ENCODE measurements at places on chromosomes 4 and X.

DNA sequence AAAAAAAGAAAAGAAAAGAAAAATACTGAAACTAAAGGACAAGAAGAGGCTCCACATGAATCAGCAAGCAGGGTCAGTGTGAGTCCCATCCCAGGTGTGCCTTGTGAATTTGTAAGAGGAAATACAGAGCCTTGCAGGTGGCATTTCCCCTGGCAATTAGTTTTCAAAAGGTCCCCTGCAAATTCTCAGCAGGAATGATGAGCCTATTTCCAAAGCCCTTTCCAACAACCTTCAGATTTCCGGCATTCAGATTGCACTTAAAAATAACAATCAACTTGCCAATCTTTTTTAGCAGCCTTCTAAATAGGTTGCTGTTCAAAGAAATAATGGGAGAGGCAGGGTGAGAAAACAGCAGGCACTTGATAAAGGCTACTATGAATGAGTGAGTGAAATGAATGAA is 66.4 kb upstream of the OR13H1 start:
- DNase-seq: no peak

GRCh38 chrX:39975101-39975925 is 122.4 kb downstream of the BCOR start:
- no peak for DNase-seq

DNA sequence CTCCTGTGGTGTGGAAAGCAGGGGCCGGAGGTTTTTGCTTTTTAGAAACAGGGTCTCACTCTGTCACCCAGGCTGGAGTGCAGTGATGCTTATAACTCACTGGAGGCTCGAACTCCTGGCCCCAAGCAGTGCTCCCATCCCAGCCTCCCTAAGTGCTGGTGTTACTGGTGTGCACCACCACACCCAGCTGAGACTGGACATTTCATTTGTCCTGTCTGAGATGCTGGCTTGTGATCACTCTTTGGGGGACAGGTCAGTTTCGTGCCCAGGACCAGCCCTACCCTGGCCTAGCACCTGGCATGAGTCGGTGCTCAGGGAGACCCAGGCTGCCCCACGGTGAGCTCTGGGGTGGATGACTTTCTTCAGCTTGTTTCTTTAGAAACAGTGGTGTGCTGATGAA is 11.3 kb downstream of the PSAPL1 start:
- DNase-seq: no peak

- DNase-seq: no peak
These were observed 22.4 kb upstream of the MAGEA8 start for GRCh38 chrX:149858592-149858991.

DNA sequence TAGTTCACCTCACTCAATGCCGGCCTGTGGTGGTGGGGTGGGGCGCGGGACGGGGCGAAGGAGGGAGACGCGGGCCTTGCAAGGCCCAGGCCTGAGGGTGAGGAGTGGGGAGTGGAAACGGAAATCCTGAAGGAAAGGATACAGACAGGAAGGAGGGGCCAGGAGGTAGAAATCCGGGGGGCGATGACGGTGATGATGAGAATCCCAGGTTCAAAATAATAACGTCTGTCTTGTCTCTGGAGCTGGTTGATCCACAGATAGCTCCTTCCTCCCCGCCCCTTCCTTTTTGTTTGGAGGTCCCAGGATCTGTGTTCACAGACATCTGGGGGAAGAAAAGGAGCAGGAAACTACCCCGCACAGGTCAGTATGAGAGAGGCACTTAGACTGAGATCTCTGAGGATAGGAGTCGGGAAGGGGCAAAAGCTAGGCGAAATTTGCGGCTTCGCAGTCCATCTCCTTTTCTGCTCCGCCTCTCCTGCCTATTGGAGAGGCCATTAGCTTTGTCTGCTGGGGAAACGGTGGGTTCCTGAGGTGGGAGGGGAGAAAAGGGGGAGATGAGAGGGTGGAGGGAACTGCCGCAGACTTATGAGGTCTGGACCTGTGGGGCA is 746 bp downstream of the TCEAL7 start:
- no peak for DNase-seq

DNA sequence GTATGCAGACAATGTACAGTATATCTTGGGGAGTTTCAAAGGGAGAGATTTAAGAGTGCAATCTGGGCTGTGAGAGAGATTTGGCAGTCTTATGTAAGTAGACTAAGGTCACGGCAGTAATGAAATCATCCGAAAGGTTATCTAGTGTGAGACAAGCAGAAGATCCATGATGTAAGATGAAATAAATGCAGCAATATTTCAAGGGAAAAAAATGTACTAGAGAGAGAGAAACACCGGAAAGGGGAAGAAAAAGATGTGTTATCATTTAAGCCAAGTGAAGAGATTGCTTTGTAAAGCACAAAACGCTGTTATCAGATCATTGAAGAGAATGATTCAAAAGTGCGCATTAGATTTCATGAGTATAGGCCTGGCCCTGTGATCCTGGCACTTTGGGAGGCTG is 88.4 kb upstream of the GUCY1A1 start:
- DNase-seq: no peak

GRCh38 chr4:177051473-177052060 is 258.1 kb upstream of the NEIL3 start:
- no peak for DNase-seq

DNA sequence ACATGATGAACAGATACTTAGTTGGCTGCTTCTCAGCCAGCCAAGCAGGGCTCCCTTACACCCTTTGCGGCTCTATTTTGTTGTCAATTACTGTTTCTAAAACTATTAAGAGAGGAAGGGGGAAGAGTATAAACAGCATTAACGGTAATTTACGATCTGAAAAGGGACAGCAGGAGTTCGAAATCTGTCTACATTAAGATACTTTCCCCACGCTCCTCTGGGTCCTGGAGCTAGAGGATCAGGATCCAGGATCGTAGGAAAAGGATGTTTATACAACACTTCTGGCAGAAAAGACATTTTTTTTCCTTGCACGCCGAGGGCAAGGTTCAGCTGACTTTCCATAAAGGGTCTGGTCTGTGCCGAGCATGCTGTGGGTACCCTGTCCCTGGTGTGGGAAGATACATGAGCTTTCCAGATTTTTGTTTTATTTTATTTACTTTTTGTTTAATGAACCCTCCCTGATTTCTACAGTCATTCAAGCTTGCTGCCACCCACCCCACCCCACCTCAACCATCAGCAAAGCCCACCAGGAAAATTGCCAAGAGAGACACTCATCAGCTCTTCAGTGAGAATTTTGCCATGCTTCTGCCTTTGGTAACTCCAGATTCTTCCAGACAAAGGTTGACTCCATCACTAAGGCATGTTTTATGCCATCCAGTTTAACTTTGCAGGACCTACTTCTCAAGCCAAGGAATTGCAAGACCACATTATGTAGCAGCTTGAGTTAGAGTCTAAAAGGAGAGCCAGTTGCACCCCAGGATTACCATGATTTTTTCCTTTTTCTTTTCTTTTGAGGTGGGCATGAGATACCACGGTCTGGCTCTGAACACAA is 188.1 kb downstream of the QDPR start:
- DNase-seq: no peak

DNA sequence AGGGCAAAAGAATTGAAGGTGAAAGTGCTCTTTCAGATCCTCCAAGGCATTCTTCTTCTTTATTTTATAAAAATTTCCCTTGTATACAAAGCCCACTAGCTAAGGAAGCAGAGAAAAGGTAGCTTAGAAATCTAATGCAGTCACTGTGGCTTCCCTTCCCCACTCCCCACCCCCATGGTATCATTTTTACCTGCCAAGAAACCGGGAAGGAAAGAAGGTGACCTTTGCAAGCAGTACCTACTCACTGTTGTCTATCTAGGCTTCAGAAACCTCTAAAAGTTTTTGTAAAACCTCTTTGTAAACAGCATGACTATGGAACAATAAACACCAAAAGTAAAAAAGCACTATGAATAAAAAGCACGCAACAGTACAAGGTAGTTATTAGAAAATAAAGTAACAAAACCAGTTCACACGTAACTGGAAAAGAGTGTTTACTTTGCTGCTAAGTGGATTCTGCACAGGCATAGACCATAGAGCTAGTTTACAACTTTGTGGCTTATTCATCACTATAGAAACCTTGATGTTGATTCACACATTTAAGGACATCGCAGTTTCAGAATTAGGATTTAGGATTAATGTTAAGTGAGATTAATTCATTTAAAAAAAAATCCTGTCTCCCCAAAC is 109.6 kb upstream of the FTHL17 start:
- no peak for DNase-seq

DNA sequence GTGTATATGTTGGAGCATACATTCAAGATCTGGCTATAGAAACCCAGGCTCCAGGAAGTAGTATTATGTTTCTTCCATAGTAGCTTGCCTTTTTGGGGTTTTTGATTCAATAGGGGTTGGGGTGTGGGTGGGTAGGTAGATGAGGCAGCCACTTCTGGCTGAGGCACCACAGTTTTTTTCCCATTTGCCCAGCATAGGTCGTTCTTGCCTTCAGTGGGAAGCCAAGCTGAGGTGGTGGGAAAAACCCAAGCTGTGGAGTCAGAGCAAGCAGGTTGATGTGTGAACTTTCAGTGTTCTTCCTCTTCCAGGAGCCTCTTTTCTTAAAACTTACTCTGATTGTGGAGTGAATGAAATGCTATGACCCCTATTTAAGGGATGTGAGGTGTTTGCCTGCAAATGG is 67.0 kb upstream of the RPS6KA3 start:
- no peak for DNase-seq

- DNase-seq: no peak
These were observed 30.6 kb upstream of the GPRIN3 start for GRCh38 chr4:89338206-89338605.

DNA sequence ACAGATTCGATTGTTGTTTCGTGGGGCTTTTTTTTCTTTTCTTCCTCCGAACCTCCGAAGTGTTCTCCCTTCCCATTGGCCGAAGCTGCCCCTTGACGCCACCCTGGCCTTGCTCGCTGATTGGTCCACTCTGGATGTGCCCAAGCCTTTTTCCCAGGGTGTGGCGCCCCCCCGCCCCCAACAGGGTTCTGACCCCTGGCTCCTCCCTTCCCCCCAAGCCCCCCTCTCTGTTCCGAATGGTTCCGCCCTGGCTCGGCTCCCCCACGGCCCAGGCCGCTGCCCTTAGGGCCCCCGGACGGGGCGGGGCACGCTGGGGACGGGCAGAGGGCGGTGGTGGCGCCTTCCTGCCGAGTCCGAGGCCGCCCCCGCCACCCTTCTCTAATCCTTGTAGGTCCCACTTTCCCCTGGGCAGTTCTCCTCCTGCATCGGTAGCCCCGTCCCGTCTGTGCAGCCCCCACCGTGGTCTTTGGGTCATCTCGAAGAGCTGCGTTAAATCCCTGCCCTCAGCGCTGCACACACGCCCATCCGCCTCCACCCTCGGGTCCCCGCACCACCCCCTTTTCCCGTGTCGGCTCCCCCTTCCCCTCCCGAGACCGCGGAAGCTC is 25.5 kb downstream of the UTP14A start:
- no peak for DNase-seq

- no peak for DNase-seq
These were observed 552.6 kb downstream of the INPP4B start for GRCh38 chr4:142293536-142293935.

GRCh38 chr4:5589495-5589894 is 118.9 kb downstream of the EVC2 start:
- no peak for DNase-seq

- no peak for DNase-seq
These were observed 264.0 kb upstream of the HAND2 start for GRCh38 chr4:173793937-173794510.

DNA sequence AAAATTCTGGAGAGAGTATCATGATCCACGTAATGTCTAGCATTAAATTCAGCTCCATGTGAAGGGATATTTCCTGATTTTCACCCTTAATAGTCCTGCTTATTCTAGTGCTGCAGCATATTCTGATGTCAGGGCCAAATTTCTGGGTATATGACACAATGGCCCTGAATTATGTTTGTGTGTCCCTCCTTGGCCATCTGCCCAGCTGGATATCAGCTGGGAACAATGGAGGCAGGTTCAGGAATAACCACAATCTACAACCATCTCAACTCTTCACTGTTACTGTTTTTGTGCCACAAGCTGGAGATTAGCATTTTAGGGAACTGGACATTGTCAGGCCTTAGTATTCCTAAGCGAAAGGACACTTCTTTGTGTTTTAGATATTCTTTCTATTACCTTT is 3.5 kb downstream of the GLRB start:
- DNase-seq: no peak

Measured in stimulated activated CD8-positive, alpha-beta memory T cell treated with anti-CD3 and anti-CD28 coated beads, Interleukin-2, amount 100 ng/mL, for 1 hour (primary cell).